Activated CD8-positive, alpha-beta T cell treated with anti-CD3 and anti-CD28 coated beads for 36 hours (primary cell): ENCODE measurements at places on chromosomes 2 and 18. TPM values are rescaled to one million over a fixed set of nuclear protein-coding genes. Genes with fewer than 3 reads are reported as not detected.

MRPS5 gene
- total RNA-seq = 93.0 TPM

KATNAL2 gene
- 0.58 TPM for total RNA-seq

GRCh38 chr2:110115291-110116032 is at the start of gene MALL:
TSS of gene MALL (minus strand) at chr2:110115822. CDS start at chr2:110115792, 30 bp downstream.
- H3K4me3 ChIP-seq = no peak within 1 kb of the TSS
- H3K4me1 ChIP-seq = no peaks in the 10 kb centered on the region
- H3K27ac ChIP-seq = no peak within 1 kb of the TSS
- DNase-seq = peak; percentile 7
- peaks cover 52% of the 10 kb centered on the region for H3K27me3 ChIP-seq

- H3K27me3 ChIP-seq = no peaks in the 10 kb centered on the region
- DNase-seq = no peak
- H3K4me1 ChIP-seq = no peaks in the 10 kb centered on the region
- H3K27ac ChIP-seq = no peak overlapping the region
- H3K4me3 ChIP-seq = no peak overlapping the region
Measured at GRCh38 chr2:5183031-5183430, 509.2 kb upstream of the SOX11 start.

DNA sequence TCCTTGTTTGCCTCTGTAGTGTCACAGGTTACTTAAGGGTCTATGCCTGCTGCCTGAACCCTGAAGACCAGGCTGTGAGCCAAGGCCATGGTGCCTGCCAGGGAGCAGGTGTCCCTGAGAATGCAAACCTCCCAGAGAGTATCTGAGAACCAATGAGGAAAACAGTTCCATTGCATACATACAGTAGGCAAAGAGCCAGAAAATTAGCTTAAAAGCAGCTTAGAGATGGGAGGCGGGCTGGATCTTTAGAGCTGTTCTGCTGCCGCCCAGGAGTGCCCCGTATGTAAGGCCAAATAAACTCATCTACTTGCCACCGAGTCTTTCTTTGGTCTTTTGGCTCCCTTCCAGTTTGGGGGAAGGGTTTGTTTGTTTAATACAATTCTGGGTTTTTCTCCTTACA is 327.9 kb downstream of the CLIP4 start:
- DNase-seq = no peak
- no peaks in the 10 kb centered on the region for H3K4me1 ChIP-seq
- H3K4me3 ChIP-seq = no peak overlapping the region

DNA sequence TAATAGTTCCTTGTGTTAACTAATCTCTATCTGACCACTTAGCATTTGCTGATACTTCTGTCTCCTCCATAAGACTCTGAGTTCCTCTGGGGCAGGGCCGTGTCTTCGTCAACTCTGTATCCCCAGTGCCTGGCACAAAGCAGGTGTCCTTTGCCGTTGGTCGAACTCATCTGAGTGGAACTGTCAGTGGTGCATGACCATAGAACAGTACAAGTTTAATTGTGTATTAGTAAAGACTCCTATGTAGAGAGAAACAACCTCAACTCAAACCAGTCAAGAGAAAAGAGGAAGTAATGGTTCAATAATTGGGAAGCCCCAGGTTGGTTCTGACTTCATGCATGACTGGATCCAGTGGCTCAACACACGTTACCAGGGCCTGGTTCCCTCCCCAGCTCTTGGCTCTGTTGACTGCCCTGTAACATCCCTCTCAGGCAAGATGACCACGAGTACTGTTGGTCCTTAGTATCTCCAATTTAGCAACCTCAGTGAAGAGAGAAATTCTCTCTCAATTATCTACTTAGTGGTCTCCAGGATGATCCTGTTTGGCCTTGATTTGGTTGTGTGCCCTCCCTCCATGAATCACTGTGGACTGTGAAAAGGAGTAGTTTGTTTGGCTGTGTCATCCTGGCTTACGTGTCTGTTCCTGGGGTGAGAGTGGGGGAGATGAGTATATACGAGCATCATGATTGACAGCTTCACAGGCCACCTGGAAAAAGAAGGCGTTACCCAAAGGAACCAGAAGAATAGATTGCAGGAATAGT is 58.5 kb upstream of the MSH6 start:
- no peak overlapping the region for H3K27ac ChIP-seq
- H3K36me3 ChIP-seq = no peaks in the 10 kb centered on the region
- H3K27me3 ChIP-seq = no peaks in the 10 kb centered on the region
- H3K4me1 ChIP-seq = no peaks in the 10 kb centered on the region
- no peak overlapping the region for H3K4me3 ChIP-seq

DNA sequence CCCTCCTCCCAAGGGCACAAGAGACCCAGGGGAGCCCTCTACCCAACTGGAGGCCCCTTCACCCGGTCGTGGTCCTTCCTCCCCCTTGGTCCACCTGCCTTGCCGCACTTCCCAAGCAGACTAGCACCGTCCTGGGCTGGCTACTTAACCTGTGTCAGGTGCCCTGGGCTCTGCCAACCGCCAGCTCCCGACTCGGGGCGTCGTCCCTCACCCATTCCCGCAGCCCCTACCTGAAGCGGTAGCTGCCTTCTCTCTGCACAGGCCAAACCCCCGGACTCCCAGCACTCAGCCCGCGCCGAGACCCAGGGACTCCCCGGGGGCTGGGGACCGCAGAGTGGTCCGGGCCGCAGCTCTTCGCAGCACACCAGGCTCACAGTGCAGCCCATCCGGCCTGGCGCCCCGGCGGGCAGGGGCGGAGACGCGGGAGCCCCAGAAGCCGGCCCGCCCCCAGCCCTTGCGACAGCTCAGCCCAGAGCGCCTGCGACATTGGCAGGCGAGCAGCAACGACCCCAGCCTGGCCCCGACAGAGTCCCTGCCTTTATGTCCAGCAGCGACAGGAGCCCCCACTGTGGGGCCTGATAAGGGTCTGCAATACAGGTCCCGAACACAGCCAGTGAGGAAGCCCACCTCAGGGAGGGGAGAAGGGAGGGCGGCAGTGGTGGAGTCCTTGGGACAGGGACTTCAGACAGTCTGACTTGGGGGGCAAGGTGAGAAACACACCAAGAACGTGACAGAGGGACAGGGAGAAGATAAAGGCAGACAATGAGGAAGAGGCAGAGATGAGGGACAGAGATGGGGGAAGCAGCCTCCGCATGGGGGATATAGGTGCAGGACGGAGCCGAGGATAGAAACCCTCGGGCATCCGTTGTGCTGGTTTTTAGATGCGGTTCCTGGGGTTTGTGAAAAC is 31.0 kb upstream of the TNS1 start:
- H3K4me1 ChIP-seq = peaks cover 7% of the 10 kb centered on the region
- no peaks in the 10 kb centered on the region for H3K27me3 ChIP-seq
- H3K4me3 ChIP-seq = peak overlapping the region; percentile 57
- no peaks in the 10 kb centered on the region for H3K36me3 ChIP-seq
- H3K27ac ChIP-seq = peak overlapping the region; percentile 4
- DNase-seq = no peak
